ENCODE measurements at places on chromosomes 1 and 21. TPM values are rescaled to one million over a fixed set of nuclear protein-coding genes. Genes with fewer than 3 reads are reported as not detected.

Gene DSCAM
- not detected for total RNA-seq

- no peak for DNase-seq
Observed at GRCh38 chr1:27037518-27037917, 24.9 kb upstream of the TENT5B start.

Gene FBXO44
- 21.8 TPM for total RNA-seq

- DNase-seq = no peak
Observed at GRCh38 chr1:178864326-178864725, 6.6 kb downstream of the ANGPTL1 start.

DNA sequence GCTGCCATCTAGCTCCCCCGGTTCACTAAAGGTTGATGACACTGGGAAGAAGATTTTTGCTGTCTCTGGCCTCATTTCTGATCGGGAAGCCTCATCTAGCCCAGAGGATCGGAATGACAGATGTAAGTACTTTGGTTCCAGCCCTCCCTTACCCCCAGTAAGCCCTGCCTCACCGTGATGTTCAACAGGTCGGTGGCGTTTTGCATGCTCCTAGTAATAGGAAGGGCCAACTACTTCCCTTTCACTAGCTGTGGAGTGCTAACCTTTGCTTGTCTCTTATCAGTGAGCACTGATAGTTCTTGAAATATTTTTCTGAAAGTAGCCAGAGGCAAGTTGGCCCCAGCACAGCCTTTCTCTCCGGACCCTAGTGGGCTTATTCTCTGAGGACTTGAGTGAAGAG is 7.5 kb downstream of the RNF220 start:
- DNase-seq = no peak

Gene KRTAP12-4
- not detected for total RNA-seq

Gene S100A7A
- not detected for total RNA-seq

Gene ANGPTL7
- total RNA-seq = not detected

- no peak for DNase-seq
Observed at GRCh38 chr1:214581785-214582184, 21.2 kb upstream of the CENPF start.

DNA sequence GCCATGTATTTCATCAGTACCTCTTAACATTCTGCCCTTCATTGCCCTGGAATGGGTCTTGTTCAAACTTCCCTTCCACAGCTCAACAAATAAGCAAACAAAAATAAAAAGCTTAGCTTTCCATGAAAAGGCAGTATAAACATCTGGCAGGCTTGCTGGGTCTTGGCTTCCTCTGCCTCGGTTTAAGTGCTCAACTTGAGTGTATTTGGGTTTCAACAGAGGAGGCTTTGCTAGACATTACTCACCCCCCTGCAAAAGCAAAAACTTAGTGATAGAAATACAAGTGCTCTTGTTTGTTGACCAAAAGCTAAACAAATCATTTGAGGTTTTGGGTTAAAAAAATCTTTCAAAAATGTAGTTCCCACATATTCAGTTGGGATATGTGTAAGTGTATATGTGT is 518.5 kb downstream of the PLPP3 start:
- DNase-seq = no peak

DNA sequence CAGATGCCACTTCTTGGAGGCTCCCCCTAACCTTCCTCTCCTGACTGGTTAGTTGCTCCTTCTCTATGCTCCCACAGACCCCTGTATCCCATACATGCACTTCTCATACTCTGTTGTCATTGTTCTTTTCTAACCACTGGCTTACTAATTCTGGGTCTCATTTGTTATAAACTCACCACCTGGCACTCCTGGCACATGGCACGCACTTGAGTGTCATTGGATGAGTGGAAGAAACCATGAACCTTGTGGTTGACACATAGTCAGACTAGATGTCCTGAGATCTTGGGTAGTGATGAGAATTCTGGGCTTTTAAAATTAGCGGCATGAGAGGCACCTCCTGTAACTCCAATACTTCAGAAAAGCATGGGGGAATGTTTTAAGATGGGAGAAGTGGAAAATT is 49.3 kb downstream of the TRIM62 start:
- peak; percentile 37 for DNase-seq

Gene DYRK1A
- total RNA-seq = 76.9 TPM

GRCh38 chr1:160296036-160296435 is 11.1 kb upstream of the PEX19 start:
- DNase-seq = no peak

GRCh38 chr1:31532173-31532572 is 44.1 kb upstream of the TINAGL1 start:
- no peak for DNase-seq

GRCh38 chr1:60088620-60089155 is 15.1 kb upstream of the C1orf87 start:
- no peak for DNase-seq

DNA sequence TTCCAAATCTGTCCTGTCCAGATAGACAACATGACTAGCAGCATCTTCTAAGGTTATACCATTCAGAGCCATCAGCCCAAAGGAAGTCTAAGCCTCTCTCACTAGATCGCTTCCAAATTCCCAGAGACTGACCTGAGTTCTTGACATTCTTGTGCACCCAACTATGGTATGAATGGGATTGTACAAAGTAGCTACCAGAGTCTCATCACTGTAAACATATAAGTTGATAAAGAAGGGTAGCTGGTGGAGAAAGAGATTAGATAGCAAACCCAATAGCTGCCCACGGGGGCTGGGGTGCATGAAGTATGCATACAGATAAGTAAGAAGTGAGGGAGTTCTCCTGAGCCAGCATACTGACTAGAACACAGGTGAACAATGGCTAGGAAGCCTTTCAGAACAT is 180.0 kb downstream of the PLPP3 start:
- DNase-seq = no peak

GRCh38 chr1:202010180-202011015 is at the start of gene ELF3:
Gene ELF3 (plus strand): TSS chr1:202010587. CDS start chr1:202011137, 550 bp downstream.
- no peak for DNase-seq

Gene KCNJ6
- not detected for total RNA-seq

Gene ZBTB18
- total RNA-seq = 5.0 TPM

DNA sequence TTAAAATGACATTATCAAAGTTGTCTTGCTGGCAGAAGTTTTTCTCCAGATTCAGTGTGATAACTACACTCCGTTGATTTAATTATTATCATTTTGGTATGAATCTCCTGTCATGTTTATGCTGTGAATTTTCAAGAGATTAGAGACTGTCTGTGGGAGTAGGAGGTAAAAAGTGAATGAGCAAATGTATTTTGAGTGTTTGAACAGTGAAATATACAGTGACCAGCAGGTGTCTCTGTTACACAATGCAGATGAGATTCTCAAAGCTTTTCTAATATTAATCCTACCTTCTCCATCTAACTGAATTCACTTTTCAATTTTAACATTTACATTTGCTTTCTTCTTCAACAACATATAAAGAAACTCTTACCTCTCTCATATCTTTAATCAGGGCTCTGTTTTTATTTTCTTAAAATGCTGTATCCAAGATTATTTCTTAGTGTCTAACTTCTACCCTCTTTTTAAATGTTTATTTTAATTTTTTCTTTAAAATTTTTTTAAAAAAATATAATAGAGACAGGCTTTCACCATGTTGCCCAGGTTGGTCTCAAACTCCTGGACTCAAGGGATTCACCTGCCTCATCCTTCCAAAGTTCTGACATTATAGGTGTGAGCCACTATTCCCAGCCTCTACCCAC is 20.9 kb upstream of the HSPA13 start:
- no peak for DNase-seq

Data from activated CD4-positive, alpha-beta T cell treated with anti-CD3 and anti-CD28 coated beads for 36 hours (primary cell).